Stimulated activated naive CD4-positive, alpha-beta T cell treated with Interleukin-2 at 50 U/mL for 16 hours (primary cell): ENCODE measurements at places on chromosomes 12 and 14.

GRCh38 chr12:54431911-54432814 is 13.1 kb upstream of the ITGA5 start:
- no peak for DNase-seq

- DNase-seq: no peak
Observed at GRCh38 chr12:10305411-10305810, 2.3 kb upstream of the KLRD1 start.

DNA sequence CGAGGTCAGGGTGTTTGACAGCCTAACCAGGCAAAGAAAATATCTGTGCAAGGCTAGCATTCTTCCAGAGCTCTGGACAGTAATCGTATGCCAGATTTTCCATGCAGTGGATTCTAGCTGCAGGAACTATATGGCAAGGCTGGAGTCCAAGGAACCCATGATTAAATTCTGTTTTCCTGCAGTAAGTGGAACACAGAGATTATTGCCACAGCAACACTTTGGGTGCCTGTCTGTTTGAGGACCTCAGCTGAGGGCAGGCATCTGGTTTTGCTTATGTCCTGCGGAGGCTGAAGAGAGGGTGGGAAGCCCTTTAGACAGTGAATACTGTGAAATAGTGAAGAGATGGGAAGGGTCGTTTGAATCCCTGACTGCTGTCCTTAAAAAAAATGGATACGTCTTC is 104.4 kb downstream of the DAD1 start:
- DNase-seq: no peak

- DNase-seq: no peak
Observed at GRCh38 chr14:28936601-28937000, 170.0 kb downstream of the FOXG1 start.

DNA sequence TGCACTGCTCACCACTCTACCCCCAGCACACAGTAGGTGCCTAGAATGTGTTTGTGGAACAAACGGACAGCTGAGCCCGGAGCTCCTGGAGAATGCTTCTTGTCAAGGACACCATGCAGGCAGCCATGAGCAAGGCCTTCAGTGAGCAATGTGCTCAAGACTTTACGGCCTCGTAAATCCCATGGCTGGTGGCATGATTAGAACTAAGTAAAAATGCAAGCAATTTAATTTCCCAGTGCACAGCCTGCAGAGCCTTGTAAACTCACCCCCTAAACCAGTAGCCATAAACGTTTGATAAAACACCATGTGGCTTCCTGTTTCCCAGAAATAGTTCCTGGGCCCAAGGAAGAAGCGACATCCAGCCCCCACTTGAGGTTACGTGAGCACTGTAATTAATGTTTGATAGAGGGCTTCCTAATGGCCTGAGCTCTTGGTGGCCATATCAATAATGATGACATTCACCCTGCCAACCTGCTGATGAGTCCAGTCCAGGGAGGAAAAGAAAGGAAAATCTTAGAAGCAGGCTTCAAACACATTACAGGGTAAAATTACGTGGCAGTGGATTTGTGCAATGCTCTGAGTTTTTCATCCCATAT is 36.4 kb upstream of the FICD start:
- DNase-seq: no peak

- DNase-seq: no peak
Observed at GRCh38 chr12:89211456-89211855, 140.8 kb downstream of the DUSP6 start.

DNA sequence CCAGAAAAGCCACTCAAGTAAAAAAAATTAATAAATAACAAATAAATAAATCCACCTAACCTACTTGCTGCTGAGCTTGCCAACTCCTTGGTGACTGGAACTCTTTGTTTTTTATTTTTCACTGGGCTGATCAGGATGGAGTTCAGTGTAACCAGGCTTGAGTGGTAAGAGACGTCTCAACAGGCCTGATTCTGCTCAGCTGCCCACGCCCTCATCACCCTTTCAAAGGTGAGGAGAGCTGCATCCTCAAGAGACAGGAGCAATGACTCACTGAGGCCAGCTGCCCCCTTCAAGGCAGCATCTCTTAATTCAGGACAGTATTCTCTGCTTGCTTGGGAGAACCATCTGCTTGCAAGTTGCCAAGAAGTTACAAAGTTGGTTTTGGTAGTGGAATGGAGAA is 111.9 kb upstream of the CPM start:
- DNase-seq: no peak
